ENCODE measurements at places on chromosomes 5 and 9.

GRCh38 chr9:130039528-130040147 lies 3.4 kb downstream of the FNBP1 start:
- DNase-seq = peak; percentile 21

- no peak for DNase-seq
Observed at GRCh38 chr9:107566611-107567061, 77.1 kb upstream of the KLF4 start.

DNA sequence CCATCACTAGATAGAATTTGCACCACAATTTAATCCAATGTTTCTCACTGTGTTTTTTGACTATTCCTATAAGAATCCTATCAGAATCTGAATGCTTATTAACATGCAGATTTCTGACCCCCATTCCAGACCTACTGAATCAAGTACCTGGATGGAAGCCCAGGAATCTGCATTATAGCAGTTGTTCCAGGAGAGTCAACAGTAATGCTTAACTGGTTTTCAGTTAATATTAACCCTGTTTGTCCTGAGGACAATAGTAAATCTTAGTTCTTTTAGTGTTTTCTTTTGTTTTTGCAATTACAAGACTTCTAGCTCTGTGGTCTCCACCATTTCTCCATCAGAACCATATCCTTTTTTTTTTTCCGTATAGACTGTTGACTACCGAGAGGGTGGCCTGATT lies 168.2 kb downstream of the SREK1 start:
- DNase-seq = no peak

DNA sequence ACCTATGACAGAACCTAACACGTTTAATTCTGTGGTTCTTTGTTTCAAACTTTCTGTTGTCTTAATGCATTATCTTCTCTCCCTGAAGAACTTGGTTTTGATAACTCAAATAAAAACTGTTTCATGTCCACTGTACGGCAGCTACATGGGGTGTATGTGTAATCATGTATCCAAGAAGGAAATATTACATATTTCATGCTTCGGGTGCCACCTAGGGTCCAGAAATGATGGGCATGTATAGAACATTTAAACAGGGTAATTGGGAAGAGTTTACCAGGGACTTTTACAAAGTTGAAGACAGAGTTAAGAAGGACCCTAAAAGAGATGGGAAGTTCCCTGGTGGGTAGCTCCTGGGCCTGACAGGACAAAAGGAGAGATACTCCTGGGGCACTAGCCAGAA lies 291.3 kb downstream of the FBXL7 start:
- no peak for DNase-seq

DNA sequence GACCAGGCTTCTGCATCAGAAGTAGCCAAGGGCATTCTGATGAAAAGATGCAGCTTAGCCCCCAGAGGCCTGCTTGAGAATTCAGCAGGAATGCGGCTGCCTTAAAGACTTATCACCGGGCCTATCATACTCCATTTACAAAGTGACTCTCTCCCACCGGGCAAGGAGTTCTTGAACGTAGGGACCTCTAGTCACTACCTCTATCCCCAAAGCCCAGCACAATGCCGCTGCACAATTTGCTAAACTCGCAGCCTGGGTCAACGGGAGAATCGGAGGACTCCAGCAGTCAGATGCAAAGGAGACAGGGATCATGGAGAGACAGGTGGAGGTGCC lies 661 bp downstream of the PDCL start:
- DNase-seq = no peak

- no peak for DNase-seq
Observed at GRCh38 chr5:1033606-1034420, 25.2 kb downstream of the NKD2 start.

GRCh38 chr9:19788614-19789271 lies at the start of gene SLC24A2:
TSS of gene SLC24A2 (minus strand) at chr9:19789037.
- DNase-seq = no peak

DNA sequence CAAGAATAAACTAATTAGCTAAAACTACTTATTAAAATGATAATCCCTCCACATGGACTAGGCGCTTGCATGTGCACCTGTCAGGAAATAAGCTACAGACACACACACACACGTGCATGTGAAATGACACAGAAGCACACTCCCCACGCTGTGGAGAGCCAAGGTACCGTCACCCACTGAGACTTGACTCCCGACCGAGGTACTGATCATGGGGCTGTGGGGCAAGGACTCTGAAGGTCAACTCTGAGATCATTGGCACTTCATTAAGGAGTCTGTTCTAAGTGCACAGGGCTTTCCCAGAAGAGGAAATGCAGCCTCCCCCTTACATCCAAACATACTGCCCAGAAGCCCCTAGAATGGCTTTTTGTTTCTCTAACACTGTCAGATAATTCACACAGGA lies 264.4 kb upstream of the WWC1 start:
- DNase-seq = no peak

GRCh38 chr5:76544268-76544926 lies 78.8 kb downstream of the F2RL2 start:
- DNase-seq = no peak

- DNase-seq = no peak
Observed at GRCh38 chr9:80127920-80128319, 556.2 kb downstream of the TLE4 start.

DNA sequence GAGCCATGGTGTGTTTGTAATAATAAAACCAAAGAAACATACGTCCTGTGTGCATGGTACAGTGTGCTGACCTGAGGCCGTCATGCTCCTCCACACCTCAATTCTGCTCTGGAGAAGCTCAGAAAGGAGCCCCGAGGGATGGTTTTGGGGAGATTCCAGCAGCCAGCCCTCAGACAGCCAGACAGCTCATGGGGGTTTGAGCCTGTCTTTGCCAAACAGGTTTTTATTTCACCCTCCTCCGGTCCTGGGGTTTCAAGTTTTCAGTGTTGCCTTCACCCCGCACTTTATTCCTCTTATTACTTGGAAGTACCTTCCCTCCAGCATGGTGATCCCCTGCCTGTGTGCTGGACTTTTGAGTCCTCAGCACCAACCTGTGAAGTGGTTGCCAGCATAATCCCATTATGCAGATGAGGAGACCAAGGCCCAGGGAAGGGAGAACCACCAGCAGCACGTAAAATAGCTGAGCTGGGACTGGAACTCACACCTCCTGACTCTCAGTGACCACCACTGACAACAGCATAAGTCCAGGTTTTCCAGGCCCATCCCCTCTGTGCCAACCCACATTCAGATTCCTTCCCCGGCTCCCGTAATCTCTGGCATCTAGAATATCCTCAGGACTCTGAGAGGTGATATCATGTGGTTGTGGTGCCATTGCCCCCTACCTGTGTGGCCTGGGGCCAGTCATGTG lies 35.1 kb downstream of the TGFBI start:
- no peak for DNase-seq

DNA sequence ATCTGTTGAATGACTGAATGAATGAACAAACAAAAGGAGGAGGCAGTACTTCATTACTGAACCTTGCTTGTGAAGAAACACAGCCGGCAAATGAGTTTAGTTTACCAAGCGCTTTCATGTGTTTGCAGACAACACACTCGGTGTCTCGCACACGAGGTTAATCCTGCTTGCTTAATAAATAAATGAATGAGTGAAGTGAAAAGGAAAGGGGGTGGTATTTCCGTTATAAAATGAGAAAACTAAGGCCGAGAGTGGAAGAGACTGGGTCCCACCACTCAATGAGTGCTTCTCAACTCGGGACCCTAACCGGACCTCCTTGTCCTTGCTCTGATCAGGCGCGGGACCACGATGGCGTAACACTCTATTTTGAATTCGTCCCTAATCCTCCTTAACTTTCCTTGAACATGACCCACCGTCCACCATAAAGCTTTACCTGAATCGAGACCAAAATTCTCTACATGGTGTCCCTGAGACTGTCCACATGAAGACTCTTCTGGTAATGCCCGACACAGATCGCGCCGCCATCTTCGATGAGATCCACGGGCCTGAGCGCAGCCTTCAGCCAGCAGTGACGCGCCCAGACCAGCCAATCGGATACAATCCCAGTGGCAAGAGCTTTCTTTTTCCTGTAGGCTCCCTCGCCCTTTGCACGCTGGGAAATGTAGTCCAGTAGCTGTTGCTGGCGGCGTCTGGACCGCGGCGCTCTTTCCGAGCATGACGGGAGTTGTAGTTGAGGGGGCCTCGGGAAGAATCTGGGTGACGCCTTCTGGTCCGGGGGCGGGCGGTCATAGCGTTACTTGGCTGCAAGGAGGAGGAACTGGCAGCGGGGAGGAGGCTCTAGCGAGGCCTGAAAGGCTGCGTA lies at the start of the genes MRPL50 and ZNF189:
Gene MRPL50 (minus strand): TSS at position 551 of the 862 bp plus-strand sequence. CDS start 26 bp downstream, at position 525.
Gene ZNF189 (plus strand): TSS at position 784 of the 862 bp plus-strand sequence. CDS start 306 bp downstream, outside the sequence.
- peak; percentile 95 for DNase-seq

DNA sequence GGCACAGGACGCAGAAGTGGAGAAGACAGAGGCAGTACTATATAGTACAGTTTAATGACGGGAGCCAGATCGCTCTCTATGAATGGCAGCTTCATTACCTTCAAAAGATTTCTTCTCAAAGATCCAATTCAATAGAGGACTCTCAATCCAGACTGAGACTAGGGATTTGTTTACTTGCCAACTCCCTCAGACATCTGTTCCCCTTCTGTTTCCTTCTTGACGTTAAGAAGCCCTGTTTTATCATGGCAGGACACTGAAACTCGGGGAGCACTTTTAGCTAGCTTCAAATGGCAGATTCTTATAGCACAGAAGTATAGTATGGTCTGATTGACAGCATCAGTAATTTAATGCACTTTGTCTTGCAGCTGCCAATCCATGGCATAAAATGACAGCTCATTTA lies 747.3 kb upstream of the C9orf72 start:
- DNase-seq = no peak

GRCh38 chr9:134221273-134222017 lies 57.1 kb upstream of the RNU6ATAC start:
- DNase-seq = no peak

GRCh38 chr5:34688015-34688810 lies 32.1 kb downstream of the RAI14 start:
- DNase-seq = no peak

GRCh38 chr5:139262742-139263445 lies 30.6 kb upstream of the MATR3 start:
- peak; percentile 59 for DNase-seq

GRCh38 chr5:472076-472655 lies 29.2 kb downstream of the EXOC3 start:
- DNase-seq = no peak

DNA sequence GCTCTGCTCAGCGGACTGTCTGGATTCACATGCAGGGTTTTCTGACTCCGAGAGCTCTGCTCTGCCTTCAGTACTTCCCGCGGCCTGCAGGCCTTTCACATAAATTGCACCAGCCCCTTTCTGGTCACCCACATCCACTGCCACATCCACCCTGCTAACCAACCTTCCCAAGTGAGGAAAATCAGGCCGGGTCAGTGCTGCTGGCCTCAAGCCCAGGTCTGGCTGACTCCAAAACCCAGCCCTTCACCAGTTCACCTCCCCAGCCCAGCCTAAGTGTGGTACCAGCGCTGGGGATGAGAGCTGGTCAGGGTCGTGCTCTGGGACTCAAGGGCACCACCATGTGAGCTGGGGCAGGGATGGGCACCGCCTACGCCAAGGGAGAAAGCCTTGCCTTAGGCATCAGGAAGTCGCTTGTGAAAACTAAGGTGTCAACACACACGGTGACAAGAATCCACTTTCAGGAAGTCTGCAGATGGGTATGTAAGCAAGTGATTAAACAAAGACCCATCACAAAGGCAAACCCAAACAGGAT lies 12.3 kb downstream of the LMAN2 start:
- DNase-seq = no peak

- DNase-seq = no peak
Observed at GRCh38 chr9:110922145-110922544, 116.1 kb downstream of the LPAR1 start.

Data from germinal center (tissue), 1 donor.